Heart right ventricle (tissue), 16 donors: ENCODE measurements at places on chromosomes 5 and 9.

DNA sequence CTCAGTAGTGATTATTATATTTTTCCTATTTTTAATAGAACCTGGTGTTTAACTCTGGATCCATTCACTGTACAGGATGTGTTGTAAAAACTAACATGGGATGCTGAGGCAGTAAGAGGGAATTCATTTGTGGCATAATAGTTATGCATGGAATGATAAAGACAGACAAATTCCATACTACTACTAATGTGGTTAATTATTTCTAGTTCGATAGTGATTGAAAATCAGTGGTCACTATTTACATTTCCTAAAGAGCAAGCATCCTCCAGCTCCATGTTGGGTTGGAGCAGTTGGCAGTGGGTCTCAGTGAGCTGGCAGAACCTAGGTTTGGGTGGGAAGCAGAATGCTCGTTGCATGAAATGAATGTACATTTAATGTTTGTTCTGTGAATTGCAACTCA, 122.6 kb downstream of the SAXO1 start:
- no peak for DNase-seq

DNA sequence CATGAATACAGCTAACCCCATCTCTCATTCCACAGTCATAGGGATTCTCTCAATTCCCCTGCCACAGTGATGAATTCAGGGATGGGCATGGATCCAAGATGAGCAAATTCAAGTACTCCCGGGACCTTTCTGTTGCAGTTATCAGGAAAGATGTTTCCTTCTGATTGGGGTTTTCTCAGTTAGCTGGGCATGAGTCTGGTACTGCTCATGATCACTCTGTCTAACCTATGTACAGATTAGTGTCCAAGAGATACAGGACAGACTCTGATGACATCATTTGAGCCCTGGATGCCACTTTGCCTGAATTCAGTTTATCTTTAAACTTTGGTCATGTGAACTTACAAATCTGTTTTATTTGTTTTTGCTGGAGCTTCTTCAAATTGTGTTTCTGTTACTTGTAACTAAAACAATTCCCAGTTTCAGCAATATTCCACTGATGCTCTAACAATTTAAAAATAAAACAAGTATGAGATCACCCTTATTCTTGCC, 257.7 kb upstream of the KLF9 start:
- DNase-seq = no peak

- DNase-seq = no peak
Measured at GRCh38 chr5:180832638-180833068, 28.4 kb downstream of the ZFP62 start.

DNA sequence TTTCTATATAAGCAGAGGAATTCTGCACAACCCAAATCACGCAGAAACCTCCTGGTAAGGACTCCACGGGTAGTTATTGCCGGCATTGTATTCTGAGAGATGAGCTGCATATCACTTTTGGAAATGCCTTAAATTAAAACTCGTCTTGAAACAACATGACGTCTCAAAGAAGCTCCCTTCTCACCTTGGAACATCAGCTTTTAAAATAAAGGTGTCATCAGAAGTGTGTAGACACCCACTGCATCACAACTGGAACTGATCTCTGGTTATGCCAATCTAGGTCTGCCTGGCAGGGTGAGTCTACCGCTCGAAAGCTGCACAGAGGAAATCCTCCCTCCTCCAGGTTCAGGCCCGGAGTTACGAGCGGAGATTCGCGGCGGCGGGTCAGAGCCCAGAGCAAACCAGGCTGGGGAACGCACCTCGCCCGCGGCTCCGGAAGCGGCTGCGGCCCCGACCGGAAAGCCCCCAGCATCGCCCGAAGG, 974 bp upstream of the SLC12A2 start:
- no peak for DNase-seq

DNA sequence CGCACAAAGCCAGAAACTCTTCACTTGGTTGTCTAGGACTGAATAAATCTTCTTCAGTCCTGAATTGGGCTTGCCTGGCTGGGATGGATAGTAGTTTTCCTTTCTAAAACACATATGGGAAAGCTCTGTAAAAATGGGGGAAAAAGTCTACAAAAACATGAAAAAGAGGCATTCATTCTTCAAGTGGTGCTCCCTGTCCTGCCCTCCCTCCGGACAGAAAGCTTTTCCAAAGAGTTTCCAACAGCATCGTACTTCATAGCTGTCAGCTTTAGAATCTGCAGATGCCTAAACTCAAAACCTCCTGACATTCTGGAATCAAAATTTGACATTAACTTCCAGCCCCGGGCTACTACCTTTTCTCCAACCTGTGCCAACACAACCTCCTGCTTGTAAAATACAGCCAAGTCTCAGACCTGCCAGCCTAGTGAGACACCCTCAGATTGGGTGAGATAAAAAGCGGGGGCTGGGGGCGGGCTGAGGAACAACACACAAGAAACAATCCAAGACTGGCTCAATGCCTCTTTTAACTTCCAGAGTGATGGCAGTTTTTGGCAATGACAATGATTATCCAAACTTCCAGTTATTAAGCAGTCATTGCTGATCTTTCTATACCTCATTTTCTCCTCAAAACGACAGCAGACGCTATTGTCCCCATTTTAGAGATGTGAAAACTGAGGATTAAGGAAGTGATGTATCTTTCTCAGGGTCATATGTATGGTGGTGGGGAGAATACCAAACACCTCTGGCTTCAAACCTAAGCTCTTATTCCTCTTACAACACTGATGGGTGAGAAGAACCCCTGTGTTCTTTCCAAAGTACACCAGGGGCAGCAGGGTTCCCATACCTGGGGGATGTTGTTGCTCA, 1.3 kb downstream of the TNC start:
- DNase-seq = no peak

DNA sequence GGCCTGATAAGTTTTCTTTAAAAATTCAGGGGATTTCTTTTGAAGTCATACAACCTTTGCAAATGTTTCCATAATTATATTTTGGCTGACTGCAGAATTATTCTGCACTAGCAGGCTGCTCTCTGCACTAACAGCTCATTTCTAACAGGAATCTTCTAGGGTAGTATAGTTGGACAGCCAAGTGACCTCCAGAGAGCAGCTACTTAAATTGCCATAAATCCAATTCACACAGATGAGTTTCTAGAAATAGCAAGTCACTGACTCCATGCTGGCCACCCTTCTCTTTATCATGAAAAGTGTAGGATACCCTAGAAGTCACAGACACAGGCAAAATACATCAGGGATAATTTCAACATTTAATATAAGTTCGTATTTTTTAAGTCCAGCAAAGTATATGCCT, 110.9 kb upstream of the TARS1 start:
- no peak for DNase-seq

- DNase-seq = no peak
Measured at GRCh38 chr9:85202596-85202995, 533.1 kb downstream of the NTRK2 start.

- DNase-seq = no peak
Measured at GRCh38 chr5:107466233-107466769, 204.4 kb downstream of the EFNA5 start.

DNA sequence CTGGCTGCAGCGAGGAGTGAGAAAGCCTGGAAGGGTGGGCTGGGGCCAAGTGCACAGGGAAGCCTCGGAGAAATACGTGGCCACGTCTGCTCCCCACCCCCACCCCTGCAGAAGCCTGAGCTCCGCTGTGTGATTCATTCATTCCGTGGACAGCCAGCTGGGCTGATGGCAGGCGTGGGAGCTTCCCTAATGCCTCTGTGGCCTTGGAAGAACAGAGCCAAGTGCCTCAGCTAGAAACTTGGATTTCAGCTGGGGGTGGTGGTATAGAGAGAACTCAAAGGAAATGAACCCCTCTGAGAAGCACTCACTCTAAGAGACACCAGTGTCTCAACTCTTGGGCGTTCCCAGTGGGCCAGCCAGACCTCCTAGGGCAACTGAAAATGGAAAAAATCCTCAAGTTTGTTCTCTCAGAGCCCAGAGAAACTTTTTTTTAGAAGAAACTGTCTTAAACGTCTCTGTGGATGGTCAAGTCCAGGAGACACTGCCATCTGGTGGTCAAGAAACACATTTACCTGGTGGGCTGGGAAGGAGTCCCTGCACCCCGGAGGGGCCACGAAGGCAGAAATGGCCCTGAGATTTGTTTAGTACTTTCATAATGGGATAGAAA, 18.0 kb downstream of the ATOX1 start:
- peak; percentile 70 for DNase-seq

DNA sequence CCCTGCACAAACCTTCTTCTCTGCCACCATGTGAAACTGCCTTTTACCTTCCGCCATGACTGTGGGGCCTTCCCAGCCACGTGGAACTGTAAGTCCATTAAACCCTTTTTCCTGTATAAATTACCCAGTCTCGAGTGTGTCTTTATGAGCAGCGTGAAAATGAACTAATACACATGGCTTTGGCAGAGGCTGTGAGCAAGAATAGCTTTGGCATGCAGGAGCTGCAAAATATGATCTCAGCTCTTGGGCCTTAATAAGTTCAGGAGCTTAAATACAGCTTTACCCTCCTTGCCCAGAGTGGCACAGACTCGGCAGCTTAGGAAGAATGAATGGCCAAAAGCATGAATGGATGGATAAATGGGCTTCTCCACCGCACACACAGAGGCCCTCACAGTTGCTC, 15.7 kb upstream of the SLC36A1 start:
- DNase-seq = no peak

DNA sequence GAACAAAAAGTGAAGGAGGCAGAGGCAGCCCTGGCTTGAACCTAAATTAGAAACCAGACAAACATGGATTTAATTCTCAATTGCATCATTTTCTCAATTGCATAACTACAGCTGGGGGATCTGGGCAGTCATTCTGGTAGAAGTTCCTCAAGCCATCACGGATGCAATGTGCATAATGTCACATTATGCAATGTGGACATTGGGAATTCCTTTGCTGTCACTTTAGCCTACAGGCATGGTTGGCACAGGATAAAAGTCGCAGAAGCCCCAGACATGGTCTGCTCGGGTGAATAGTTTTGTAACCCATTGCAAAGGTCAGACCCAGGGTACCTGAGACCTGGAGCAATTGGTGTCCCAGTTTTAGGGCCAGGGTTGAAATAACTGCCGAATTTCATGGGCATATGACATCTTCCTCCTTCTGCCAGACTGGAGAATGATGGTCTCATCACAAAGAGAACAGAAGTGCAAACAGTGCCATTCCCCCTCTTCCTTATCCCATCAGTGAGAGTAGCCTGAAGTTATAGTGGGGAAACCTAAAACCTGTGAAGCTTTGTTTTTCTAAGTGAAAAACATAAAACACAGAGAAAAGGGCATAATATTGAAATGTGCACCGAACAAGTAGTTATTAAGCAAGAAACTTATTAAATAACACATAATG, 290.8 kb downstream of the MSX2 start:
- DNase-seq = no peak

DNA sequence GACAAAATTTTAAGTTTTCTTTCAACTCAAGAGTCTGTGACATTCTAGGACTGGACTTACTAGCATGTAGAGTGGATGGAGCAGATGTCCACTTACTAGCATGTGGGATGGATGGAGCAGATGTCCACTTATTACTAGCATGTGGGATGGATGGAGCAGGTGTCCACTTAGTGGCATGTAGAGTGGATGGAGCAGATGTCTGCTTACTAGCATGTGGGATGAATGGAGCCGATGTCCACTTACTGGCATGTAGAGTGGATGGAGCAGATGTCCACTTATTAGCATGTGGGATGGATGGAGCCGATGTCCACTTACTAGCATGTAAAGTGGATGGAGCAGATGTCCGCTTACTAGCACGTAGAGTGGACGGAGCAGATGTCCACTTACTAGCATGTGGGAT, 2.4 kb downstream of the SLC36A1 start:
- DNase-seq = no peak

- DNase-seq = no peak
Measured at GRCh38 chr5:171422495-171422894, 3.0 kb downstream of the FGF18 start.

GRCh38 chr9:65400886-65401285, 115.9 kb upstream of the FOXD4L5 start:
- no peak for DNase-seq

DNA sequence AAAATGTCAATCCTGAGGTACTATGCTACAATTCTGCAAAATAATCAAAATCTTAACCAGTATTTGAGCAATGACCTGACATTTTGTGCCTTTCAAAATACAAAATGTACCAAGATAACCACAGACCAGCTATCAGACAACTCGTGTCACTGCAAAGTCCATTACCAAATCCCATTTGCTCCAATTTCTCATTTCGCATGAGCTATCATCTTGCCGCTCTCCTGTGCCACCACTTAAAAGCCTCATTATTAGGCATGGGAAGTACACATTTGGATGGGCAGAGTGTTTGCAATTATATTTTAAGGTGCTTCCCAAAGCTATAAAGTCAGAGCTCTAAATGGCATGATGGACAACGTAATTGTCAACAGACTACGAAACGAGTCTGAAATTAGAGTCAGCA, 205.2 kb downstream of the AGTPBP1 start:
- DNase-seq = no peak

GRCh38 chr5:162502780-162503179, 435.2 kb downstream of the GABRG2 start:
- DNase-seq = no peak

DNA sequence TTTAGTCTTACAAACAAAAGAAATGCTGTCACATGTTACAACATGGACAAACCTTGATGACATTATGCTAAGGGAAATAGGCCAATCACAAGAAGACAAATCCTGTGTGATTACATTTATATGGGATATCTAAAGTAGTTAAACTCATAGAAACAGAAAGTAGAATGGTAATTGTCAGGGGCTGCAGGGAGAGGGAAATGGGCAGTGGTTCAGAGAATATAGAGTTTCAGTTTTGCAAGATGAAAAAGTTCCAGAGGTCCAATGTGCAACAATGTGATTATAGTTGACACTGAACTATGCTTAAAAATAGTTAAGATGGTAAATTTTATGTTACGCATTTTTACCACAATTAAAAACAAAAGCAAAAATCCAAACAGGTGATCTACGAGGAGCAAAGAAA, 265.5 kb downstream of the NDUFS4 start:
- DNase-seq = no peak

DNA sequence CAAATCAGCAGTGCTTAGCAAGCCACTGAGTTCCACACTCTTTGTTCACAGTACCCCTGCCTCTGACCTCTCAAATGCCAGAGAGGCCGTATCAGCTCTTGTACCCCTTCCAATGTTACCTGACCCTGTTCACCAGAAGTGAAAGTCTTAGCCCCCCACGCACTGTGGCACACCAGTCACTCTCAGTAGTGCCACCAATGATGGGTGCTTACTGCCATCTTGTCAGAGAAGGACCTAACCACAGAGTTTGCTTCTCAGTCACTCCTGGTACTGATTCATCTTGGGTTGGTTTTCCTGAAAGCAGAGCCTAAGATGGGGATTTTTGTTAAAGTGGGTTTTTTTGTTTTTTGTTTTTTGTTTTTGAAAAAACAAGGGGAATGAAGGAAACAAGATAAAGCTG, 28.8 kb upstream of the PANK3 start:
- no peak for DNase-seq

GRCh38 chr5:149831492-149831891, 101.4 kb downstream of the PPARGC1B start:
- DNase-seq = no peak

- DNase-seq = peak; percentile 36
Measured at GRCh38 chr5:169980418-169981053, at the start of gene INSYN2B. INSYN2B (minus strand) TSS chr5:169980495; CDS start chr5:169883898, 96,597 bp downstream.

- DNase-seq = no peak
Measured at GRCh38 chr9:38228331-38229103, 159.5 kb upstream of the SHB start.
